ENCODE measurements at places on chromosomes 4 and X.

- no peak for DNase-seq
These were observed 35.6 kb downstream of the STEEP1 start for GRCh38 chrX:119529345-119530276.

GRCh38 chr4:170323623-170324022, 233.9 kb upstream of the AADAT start:
- no peak for DNase-seq

GRCh38 chr4:4271912-4272311, 18.0 kb downstream of the LYAR start:
- peak; percentile 17 for DNase-seq

GRCh38 chr4:7398788-7399439, 35.8 kb downstream of the PSAPL1 start:
- DNase-seq = no peak

GRCh38 chrX:112766774-112767173, 73.9 kb downstream of the AMOT start:
- DNase-seq = no peak

DNA sequence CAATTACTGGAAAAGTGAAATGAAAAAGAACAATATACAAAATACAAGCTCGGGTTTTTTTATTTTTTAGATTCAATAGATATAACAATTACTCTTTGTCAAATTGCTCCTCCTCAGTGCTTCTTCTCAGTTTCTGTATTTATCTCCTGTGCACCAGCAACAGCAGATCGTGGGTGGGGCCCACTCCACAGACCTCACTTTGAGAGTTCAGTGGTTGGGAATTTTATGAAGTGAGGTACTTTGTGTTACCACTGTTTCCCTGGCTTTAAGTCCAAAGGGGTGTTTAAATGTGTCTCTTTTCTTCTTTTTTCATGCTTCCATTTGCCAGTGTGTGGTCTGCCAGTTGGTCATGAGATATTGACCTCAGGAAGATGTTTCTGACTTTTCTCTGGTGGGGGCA, 54.4 kb downstream of the KIT start:
- no peak for DNase-seq

- DNase-seq = no peak
These were observed 12.3 kb downstream of the USP11 start for GRCh38 chrX:47245156-47245555.

GRCh38 chrX:78102091-78102490, 2.0 kb upstream of the PGK1 start:
- DNase-seq = no peak
